ENCODE measurements at places on chromosomes 13 and 19.

- H3K36me3 ChIP-seq = no peaks in the 10 kb centered on the region
- no peak overlapping the region for H3K4me3 ChIP-seq
- no peak for DNase-seq
- no peaks in the 10 kb centered on the region for H3K27me3 ChIP-seq
Observed at GRCh38 chr13:71722206-71722605, 144.8 kb downstream of the DACH1 start.

- peaks cover 2% of the 10 kb centered on the region for H3K27me3 ChIP-seq
- no peak overlapping the region for H3K27ac ChIP-seq
- H3K4me1 ChIP-seq = no peaks in the 10 kb centered on the region
- DNase-seq = no peak
- H3K4me3 ChIP-seq = no peak overlapping the region
- no peaks in the 10 kb centered on the region for H3K36me3 ChIP-seq
Observed at GRCh38 chr13:98313922-98314292, 136.8 kb upstream of the RNF113B start.

GRCh38 chr19:54482889-54483288 lies 9.8 kb upstream of the CDC42EP5 start:
- H3K27ac ChIP-seq = no peak overlapping the region
- H3K4me1 ChIP-seq = peaks cover 20% of the 10 kb centered on the region
- H3K27me3 ChIP-seq = peaks cover 36% of the 10 kb centered on the region
- peak overlapping the region; percentile 33 for H3K4me3 ChIP-seq

DNA sequence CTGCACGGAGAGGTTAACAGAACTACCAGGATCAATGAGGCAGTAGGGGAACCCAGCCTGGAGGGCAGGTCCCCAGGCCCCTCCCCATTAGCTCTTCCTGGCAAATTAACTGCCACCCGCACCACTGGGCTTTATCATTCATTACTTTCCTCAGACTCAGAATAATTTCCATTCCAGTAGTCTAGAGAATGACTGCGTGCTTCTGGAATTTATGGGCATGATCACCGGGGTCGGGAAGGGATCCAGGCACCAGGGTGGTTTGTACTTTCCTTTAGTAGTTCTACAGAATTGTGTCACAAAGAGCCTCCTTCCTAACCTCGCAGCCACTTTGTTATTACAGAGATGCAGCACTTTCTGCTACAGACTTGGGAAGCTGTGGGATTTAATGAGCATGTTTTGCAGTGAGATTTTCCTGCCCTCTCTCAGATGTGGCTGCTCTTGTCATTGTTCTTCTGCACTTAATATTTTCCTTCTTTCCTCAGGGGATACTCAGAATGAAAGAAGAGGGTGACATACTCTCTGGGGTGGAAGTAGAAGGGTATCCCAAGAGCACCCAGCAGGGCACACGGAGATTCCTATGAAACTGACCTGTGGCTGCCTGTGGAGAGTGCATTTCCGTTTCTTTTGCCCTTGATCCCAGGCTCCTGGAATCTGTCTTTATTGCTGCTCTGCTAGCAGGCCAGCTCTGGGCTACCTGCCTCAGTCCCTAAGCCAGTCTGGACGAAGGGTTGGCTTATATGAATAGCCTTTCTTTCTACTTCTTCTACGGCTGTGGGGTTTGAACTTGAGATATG lies 285.0 kb upstream of the SLC10A2 start:
- no peak overlapping the region for H3K27ac ChIP-seq
- no peak for DNase-seq
- H3K4me3 ChIP-seq = no peak overlapping the region
- H3K27me3 ChIP-seq = no peaks in the 10 kb centered on the region

GRCh38 chr19:52227196-52227940 lies 37.5 kb downstream of the PPP2R1A start:
- no peak for DNase-seq
- peaks cover 10% of the 10 kb centered on the region for H3K4me1 ChIP-seq
- no peak overlapping the region for H3K4me3 ChIP-seq
- peak overlapping the region; percentile 21 for H3K27ac ChIP-seq
- H3K36me3 ChIP-seq = peaks cover 77% of the 10 kb centered on the region
- H3K27me3 ChIP-seq = no peaks in the 10 kb centered on the region

DNA sequence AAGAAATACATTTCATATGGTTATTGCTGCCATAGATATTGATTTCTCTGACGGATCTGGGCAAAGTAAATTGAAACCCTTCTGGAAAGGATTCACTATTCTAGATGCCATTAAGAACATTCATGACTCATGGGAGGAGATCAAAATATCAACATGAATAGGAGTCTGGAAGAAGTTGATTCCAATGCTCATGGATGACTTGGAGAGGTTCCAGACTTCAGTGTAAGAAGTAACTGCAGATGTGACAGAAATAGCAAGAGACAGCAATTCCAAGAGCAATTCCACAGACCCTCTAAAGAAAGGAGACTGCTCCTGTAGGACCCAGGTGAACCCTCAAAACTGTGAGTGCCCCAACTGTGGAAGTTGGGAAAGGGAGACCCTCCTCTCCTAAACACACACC lies 30.9 kb upstream of the KCTD12 start:
- H3K27ac ChIP-seq = no peak overlapping the region
- DNase-seq = no peak
- no peaks in the 10 kb centered on the region for H3K4me1 ChIP-seq
- peaks cover 2% of the 10 kb centered on the region for H3K27me3 ChIP-seq
- H3K36me3 ChIP-seq = no peaks in the 10 kb centered on the region

- DNase-seq = no peak
- no peaks in the 10 kb centered on the region for H3K27me3 ChIP-seq
- H3K4me1 ChIP-seq = peaks cover 5% of the 10 kb centered on the region
- H3K36me3 ChIP-seq = peaks cover 24% of the 10 kb centered on the region
- H3K4me3 ChIP-seq = no peak overlapping the region
Observed at GRCh38 chr13:40799508-40799907, 10.1 kb downstream of the SLC25A15 start.

DNA sequence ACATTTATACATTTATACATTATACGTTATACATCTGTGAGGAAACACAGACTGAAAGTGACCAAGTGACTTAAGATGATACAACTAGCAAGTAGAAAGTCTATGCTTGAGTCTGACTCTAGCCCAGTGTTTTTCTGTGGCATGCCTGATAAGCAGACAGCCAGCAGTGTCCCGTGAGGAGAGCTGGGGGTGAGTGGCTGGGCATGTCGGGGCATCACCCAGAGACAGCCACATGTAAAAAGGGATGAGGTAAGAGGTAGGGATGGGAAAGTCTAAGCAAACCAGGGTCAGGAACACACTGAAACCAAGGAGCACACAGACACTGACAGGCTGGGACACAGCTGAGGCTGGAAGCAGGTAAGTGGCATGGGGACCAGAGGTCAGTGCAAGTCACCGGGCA lies 333.2 kb downstream of the FOXO1 start:
- no peak for DNase-seq
- peaks cover 13% of the 10 kb centered on the region for H3K4me1 ChIP-seq
- no peaks in the 10 kb centered on the region for H3K27me3 ChIP-seq
- no peak overlapping the region for H3K27ac ChIP-seq
- H3K36me3 ChIP-seq = peaks cover 9% of the 10 kb centered on the region
- no peak overlapping the region for H3K4me3 ChIP-seq

- H3K27me3 ChIP-seq = no peaks in the 10 kb centered on the region
- peak overlapping the region; percentile 67 for H3K4me3 ChIP-seq
- no peak for DNase-seq
- peaks cover 61% of the 10 kb centered on the region for H3K4me1 ChIP-seq
- H3K36me3 ChIP-seq = peaks cover 52% of the 10 kb centered on the region
Observed at GRCh38 chr13:48505012-48505411, 27.9 kb downstream of the RCBTB2 start.

DNA sequence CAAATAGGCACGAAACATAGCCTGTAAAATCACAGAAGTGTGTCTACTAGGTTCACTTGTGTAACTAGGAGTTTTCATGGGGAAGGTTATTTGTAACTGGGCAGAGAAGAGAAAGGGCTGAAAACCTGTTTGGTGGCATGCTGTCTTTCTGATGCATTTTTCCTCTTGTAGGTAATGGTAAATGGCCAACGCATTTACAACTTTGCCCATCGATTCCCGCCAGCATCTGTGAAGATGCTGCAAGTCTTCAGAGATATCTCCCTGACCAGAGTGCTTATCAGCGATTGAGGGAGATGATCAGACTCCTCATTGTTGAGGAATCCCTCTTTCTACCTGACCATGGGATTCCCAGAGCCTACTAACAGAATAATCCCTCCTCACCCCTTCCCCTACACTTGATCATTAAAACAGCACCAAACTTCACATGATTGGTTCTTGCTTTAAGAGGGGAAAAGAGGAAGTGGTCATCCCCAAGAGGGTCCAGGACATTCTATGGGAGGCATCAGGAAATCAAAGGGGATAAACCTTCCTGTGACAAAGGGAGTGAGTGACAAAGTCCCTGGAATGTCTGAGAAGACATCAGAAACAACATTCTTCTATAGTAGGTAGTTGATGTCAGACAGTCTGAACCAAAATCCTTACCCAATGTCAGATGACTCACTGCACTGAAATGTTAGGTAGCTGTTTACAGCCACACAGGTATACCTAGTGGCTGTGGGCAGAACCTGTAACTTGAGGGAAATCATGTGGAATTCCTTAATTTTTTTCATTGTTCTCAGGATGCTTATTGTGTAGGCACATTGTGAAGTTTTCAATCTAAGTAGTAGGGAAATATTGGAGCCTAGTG lies 5.0 kb downstream of the LGALS14 start:
- peaks cover 5% of the 10 kb centered on the region for H3K4me1 ChIP-seq
- DNase-seq = no peak
- H3K27me3 ChIP-seq = peaks cover 10% of the 10 kb centered on the region

GRCh38 chr13:84741253-84741652 lies 859.0 kb upstream of the SLITRK1 start:
- H3K4me1 ChIP-seq = no peaks in the 10 kb centered on the region
- no peaks in the 10 kb centered on the region for H3K27me3 ChIP-seq
- H3K36me3 ChIP-seq = no peaks in the 10 kb centered on the region
- no peak overlapping the region for H3K27ac ChIP-seq

GRCh38 chr19:39115105-39115847 lies 10.3 kb upstream of the PAK4 start:
- peaks cover 2% of the 10 kb centered on the region for H3K27me3 ChIP-seq
- H3K27ac ChIP-seq = no peak overlapping the region
- no peak for DNase-seq
- H3K4me1 ChIP-seq = peaks cover 6% of the 10 kb centered on the region
- H3K4me3 ChIP-seq = no peak overlapping the region
- no peaks in the 10 kb centered on the region for H3K36me3 ChIP-seq

- no peaks in the 10 kb centered on the region for H3K36me3 ChIP-seq
- H3K27ac ChIP-seq = no peak overlapping the region
- peaks cover 3% of the 10 kb centered on the region for H3K4me1 ChIP-seq
- DNase-seq = no peak
Observed at GRCh38 chr13:97855570-97856303, 97.7 kb upstream of the IPO5 start.

- H3K27ac ChIP-seq = no peak overlapping the region
- no peak overlapping the region for H3K4me3 ChIP-seq
- no peaks in the 10 kb centered on the region for H3K4me1 ChIP-seq
- no peaks in the 10 kb centered on the region for H3K36me3 ChIP-seq
Observed at GRCh38 chr13:67437244-67437643, 207.1 kb upstream of the PCDH9 start.

- H3K27me3 ChIP-seq = peaks cover 6% of the 10 kb centered on the region
- H3K36me3 ChIP-seq = no peaks in the 10 kb centered on the region
- H3K27ac ChIP-seq = no peak overlapping the region
- no peak overlapping the region for H3K4me3 ChIP-seq
- no peak for DNase-seq
Observed at GRCh38 chr19:11251217-11251616, 11.1 kb downstream of the DOCK6 start.

- H3K27me3 ChIP-seq = no peaks in the 10 kb centered on the region
- no peak overlapping the region for H3K27ac ChIP-seq
- H3K36me3 ChIP-seq = no peaks in the 10 kb centered on the region
- H3K4me1 ChIP-seq = no peaks in the 10 kb centered on the region
Observed at GRCh38 chr19:30381366-30381765, 9.2 kb downstream of the ZNF536 start.

DNA sequence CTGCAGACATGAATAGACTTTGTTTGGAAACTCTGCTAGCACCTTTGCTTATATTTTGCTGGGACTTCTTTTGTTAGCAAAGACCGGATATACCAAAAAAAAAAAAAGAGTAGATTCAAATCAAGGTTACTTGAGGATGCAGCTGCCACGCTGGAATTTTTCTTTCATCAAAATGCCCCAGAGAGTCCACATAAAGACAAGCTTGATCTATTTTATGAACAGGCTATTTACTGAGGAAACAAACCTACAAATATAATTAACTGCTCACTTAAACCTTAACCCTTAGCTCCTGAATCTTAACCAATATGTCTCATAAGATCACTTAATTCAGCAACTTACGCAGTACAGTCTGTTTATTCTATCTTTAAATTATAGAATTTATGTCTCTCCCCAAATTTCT lies 27.1 kb upstream of the DOCK9 start:
- H3K36me3 ChIP-seq = peaks cover 7% of the 10 kb centered on the region
- H3K4me3 ChIP-seq = no peak overlapping the region
- no peak for DNase-seq
- H3K27me3 ChIP-seq = no peaks in the 10 kb centered on the region
- H3K27ac ChIP-seq = no peak overlapping the region

- H3K4me3 ChIP-seq = no peak overlapping the region
- H3K36me3 ChIP-seq = no peaks in the 10 kb centered on the region
- no peaks in the 10 kb centered on the region for H3K4me1 ChIP-seq
- no peak for DNase-seq
- H3K27ac ChIP-seq = no peak overlapping the region
- H3K27me3 ChIP-seq = no peaks in the 10 kb centered on the region
Observed at GRCh38 chr13:106905380-106906162, 337.6 kb upstream of the ARGLU1 start.

- H3K36me3 ChIP-seq = peaks cover 8% of the 10 kb centered on the region
- H3K4me3 ChIP-seq = peak overlapping the region; percentile 25
- no peak overlapping the region for H3K27ac ChIP-seq
- H3K4me1 ChIP-seq = peaks cover 10% of the 10 kb centered on the region
- H3K27me3 ChIP-seq = no peaks in the 10 kb centered on the region
Observed at GRCh38 chr19:7426986-7427385, 61.8 kb downstream of the PEX11G start.

- peaks cover 15% of the 10 kb centered on the region for H3K27me3 ChIP-seq
- H3K36me3 ChIP-seq = no peaks in the 10 kb centered on the region
- H3K27ac ChIP-seq = no peak overlapping the region
- no peaks in the 10 kb centered on the region for H3K4me1 ChIP-seq
Observed at GRCh38 chr13:43924549-43925245, 45.0 kb downstream of the LACC1 start.

- H3K4me3 ChIP-seq = no peak overlapping the region
- peaks cover 16% of the 10 kb centered on the region for H3K27me3 ChIP-seq
- DNase-seq = no peak
- H3K27ac ChIP-seq = no peak overlapping the region
- no peaks in the 10 kb centered on the region for H3K4me1 ChIP-seq
Observed at GRCh38 chr19:33686687-33687480, 65.1 kb downstream of the CHST8 start.

- DNase-seq = no peak
- no peak overlapping the region for H3K4me3 ChIP-seq
- H3K36me3 ChIP-seq = peaks cover 1% of the 10 kb centered on the region
- peaks cover 6% of the 10 kb centered on the region for H3K27me3 ChIP-seq
- H3K4me1 ChIP-seq = peaks cover 12% of the 10 kb centered on the region
Observed at GRCh38 chr13:44309794-44310757, 63.5 kb upstream of the SERP2 start.
